ENCODE measurements at places on chromosomes 13 and 19.

DNA sequence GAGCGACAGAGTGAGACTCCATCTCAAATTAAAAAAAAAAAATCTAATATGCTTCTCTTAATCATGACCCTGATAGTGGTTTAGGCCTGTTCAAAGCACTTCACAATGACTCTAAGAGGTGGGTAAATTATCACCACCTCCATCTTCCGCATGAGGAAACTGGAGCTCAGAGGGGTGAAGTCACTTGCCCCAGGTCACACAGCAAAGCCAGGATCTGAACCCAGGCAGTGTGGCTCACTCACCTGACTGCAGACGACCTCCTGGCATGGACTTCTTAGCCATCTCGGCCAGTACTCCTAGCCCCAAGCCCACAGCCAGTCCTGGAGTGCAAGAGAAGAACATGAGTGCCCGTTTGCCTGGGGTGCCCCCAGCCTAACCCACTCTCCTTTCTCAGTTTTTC lies 6.9 kb downstream of the COQ8B start:
- DNase-seq = no peak

GRCh38 chr13:46119883-46120614 lies 15.2 kb upstream of the CPB2 start:
- DNase-seq = peak; percentile 19

GRCh38 chr19:30681162-30682100 lies 309.2 kb downstream of the ZNF536 start:
- DNase-seq = no peak

GRCh38 chr19:3809881-3810707 lies 23.9 kb upstream of the MATK start:
- DNase-seq = no peak

- DNase-seq = no peak
These were observed 40.0 kb downstream of the C13orf46 start for GRCh38 chr13:113933901-113934300.

DNA sequence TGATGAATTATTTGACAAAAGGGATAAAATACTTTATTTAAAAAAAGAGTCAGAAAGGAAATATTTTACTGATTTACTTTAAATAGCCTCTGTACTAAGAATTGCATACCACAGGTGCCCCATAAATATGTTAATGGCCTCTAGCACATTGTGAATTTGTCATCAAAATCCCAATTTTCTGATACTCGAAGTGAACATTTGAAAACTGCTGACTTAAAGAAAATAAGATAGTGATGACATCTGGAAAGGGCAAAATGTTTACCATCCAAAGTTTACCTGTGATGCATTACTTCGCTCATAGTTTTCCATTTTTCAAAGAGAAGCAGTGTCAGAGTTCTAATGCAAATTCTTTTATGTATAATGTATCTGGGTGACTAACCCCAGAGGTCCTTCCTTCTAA lies 455.4 kb downstream of the KLF5 start:
- DNase-seq = no peak

DNA sequence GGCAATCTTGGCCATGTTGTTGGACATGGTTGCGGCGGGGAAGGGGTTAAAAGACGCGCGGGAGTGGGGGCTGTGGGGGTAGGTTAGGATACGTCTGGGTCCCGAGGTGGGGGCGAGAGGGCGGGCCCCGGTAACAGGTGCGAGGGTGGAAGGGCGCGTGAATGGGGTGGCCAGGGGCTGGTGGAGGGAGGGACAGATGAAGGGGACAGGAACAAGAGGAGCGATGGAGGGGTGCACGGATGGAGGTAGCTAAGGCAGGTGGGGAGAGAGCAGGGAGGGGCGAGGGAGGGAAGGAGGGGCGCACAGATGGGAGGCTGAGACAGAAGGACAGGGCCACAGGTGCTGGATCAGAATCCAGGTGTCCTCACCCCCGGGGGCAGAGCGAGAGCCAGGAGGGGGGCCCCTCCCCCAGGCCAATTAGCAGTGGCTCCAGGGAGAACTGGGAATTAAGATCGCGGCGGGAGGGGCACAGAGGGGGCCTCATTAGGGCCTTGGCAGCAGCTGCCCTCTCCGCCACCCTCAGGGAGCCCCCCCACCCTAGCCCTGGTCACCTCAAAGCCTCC lies 1.3 kb downstream of the GNG8 start:
- peak; percentile 20 for DNase-seq

DNA sequence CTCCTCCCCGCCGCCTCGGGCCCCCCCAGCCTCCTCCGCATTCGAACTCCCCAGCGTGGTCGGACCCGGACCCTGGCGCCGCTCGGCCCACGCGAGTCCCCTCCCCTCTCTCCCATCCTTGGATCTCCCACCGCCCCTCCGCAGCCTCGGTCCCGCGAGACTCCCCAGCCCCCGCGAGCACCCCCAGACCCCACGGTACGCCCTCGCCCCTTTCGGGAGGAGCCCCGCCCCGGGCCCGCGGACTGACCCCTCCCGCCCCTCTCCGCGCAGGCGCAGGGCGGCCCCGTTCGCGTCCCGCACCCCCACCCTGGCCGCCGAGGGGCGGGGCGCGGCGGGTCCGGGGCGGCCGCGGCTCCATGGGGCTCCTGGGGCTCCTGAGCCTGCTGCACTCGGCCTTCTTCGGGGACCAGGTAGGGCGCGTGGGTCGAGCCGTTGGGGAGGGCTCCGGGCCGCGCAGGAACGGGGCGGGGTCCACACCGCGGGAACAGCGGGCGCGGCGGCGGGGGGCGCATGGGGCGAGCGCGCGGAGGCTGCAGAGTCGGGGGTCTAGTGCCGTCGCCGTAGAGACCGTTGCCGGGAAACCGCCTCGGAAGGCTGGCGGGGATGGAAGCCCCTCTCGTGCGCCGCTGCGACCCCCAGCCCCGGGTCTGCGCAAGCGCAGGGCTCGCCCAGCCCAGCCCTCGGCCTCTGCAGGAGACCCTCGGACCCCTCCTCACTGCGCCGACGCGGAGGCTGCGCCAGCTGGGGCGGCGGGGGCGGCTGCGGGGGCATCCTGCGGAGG lies 3.8 kb upstream of the APC2 start:
- DNase-seq = no peak

DNA sequence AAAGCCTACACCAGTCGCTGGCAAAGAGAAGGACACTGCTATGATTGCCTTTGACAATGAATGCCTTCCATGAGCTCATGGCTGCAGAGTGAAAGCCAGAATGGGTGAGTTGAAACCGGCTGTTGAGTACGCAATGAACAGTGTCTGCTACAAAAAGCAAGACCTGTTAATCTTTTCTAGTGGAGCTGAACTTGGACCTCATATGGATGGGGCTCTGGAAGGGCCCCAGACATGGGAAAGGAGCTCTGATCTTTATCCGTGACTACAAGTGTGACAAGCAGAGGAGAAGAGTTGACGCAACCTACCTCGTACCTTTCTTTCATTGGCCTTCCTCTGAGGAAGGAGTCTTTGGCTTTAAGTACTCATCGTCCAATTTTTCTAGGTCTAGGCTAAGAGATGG lies 67.1 kb upstream of the TSC22D1 start:
- no peak for DNase-seq

DNA sequence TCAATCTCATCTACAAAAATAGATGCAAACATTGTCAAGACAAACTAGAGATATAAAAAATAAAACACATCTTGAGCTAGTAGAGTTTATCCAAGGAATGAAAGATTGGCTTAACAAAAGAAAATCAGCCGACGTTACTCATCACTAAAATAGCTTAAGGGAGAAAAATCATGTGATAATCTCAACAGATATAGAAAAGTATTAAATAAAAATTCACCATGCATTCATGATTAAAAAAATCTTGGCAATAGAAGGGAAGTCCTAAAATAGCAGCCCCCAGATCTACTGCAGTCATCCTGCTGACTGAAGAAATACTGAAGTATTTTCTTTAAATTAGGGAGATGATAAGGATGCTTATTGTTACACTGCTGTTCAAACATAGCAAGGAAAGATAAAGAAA lies 12.6 kb upstream of the DCLK1 start:
- no peak for DNase-seq

- DNase-seq = no peak
These were observed 11.8 kb downstream of the RASA3 start for GRCh38 chr13:114120591-114121011.

GRCh38 chr19:36115453-36116343 lies at the start of gene TBCB:
TSS of gene TBCB (plus strand) at chr19:36115468. CDS start at chr19:36115561, 93 bp downstream.
- peak; percentile 96 for DNase-seq

DNA sequence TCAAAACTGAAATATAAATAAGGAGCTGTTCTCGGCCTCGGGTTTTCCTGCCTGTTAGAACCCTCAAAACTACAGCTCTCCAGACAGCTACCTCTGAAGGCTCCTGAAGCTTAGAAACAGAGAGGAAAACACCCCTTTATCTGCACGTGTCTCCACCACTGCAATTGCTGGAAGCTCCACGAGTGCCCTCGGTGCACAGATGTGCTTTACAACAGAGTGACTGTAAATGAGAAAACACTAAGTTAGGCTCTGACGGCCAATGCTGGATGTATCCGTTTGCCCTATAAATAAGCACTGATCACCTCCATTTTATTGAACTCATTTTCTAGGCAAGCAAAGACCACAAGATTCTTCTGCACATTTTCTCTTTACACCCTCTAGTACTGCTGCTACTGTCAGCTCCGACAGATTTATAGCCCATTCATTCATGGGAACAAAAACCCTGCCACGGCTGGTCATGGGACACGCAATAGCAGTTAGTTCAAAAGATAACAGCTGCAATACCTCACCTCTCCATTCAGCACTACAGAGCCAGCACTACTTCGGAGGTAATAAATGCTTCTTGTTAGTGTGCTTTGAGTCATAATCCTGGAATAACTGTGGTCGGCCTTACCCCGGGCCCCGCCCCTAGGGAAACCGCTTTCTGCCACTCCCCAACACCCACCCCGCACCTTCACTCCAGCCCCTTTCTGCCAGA lies 241.1 kb upstream of the ZNF507 start:
- no peak for DNase-seq

- DNase-seq = no peak
These were observed 1.9 kb downstream of the CDK8 start for GRCh38 chr13:26255691-26256277.

- peak; percentile 39 for DNase-seq
These were observed 608 bp downstream of the MYADM start for GRCh38 chr19:53868091-53868891.

GRCh38 chr13:77345150-77345780 lies 18.4 kb upstream of the MYCBP2 start:
- no peak for DNase-seq

DNA sequence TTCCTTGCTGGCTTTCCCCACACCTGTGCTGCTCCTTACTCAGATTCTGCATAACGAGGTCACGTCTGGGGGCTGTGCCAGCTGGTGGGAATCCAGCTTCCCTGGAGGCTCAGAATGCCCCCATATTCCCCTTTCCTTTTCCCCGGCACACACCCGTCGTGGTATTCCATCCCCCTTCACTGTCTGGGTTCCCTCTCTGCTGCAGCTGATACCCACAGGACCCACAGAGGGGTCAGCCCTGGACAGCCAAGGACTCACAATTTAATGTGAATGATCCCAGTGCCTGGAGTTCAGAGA lies 4.2 kb upstream of the MYH14 start:
- no peak for DNase-seq

DNA sequence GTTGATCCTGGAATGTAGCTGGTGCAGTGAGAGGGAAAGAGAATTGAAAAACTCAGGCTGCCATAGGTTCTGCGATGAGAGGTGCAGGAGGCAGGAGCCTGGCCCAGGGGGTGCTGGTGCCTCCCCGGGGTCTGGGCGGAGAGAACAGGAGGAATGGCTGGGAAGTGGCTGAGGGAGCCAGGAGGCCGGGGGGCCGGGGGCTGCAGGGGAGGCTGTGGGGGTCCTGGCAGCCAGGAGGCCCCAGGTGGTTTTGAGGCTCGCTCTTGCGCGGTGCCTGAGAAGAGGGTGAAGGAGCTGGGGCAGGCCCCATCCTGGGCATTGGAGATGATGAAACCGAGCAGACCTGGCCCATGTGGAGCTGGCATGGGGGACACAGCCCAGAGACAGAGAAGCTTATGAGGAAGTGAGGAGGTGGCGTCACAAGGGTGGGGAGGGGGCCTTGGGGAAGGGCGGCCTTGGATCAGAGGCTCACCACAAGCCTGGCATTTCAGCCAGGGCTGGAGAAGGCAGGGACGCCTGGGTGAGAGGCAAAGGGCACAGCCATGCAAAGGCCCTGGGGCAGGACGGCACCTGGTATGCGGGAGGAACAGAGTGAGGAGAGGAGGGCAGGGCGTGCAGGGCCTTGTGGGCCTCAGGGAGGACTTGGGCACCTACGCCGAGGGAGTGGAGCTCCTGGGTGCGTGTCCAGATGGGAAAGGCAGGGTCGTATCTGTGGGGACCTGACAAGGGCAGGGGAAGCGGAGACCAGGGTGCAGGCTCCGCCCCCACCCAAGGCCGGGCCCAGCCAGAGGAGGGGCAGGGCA lies 1.3 kb upstream of the TEKTIP1 start:
- no peak for DNase-seq

DNA sequence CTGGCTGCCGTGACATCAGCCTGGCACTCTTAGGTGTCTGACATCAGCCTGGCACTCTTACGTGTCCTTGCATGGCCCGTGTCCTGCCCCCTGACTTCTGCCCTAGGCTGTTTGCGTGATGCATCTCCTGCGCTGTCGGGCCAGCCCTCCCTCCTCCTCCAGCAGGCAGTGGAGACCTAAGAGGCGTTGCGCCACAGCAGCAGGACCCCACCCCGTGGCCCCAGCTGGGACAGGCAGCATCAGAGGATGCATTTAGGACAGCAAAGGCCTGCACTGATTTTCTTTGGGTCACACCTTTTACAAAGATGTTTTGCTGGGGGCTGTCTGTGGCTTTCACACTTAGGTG lies 65.3 kb downstream of the GPR12 start:
- DNase-seq = no peak

DNA sequence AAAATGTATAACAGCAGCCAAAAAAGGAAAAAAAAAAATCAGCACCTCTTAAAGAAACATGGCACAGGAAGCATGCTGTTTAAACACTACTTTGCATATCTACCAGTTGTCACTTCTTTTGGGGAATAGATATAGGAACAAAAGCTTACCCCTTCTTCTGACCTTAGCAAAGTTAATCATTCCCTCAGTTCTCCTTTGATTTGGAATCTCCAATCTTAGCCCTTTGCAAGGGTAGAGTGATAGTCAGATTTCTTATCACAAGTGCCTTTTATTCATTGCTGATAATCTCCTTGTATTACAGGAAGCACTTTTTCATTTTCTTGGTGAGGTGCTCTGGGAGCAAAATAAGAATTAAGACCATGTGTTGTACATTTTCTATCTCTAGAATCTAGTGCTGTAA lies 1327.6 kb downstream of the OLFM4 start:
- no peak for DNase-seq

GRCh38 chr13:61286148-61286745 lies 129.4 kb downstream of the PCDH20 start:
- no peak for DNase-seq

GRCh38 chr19:44548736-44549135 lies 19.3 kb upstream of the CEACAM20 start:
- no peak for DNase-seq

DNA sequence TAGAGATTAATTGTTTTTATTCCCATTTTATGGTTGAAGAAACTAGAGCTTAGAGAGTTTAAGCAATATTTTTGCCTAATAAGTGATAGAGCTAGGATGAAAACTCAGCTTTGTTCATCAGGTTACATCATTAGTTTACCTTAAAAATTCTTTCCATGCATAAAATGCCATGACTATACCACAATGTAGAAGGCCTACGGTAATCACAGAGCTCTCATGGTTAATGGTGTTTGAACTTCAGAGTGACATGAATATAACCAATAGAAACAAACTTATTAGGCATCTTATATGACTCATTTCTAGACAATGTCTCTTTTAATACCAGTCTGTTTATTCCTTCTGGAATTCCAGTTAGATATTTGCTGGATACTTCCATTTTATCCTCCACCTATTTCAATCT lies 78.5 kb downstream of the FGF9 start:
- no peak for DNase-seq

Measured in CD4-positive, alpha-beta T cell treated with Interleukin-6 for 4 hours (primary cell).